Nucleus accumbens (tissue), 56 donors: ENCODE measurements at places on chromosomes 7 and 10.

- no peak for DNase-seq
Measured at GRCh38 chr7:141731476-141732149, 6.5 kb upstream of the SSBP1 start.

- DNase-seq, result peak; percentile 12
Measured at GRCh38 chr10:50653142-50653541, 29.4 kb upstream of the SGMS1 start.

GRCh38 chr7:6026820-6027311 is 4.3 kb upstream of the ANKRD61 start:
- DNase-seq, result no peak

- no peak for DNase-seq
Measured at GRCh38 chr7:6350433-6351058, 78.1 kb upstream of the CYTH3 start.

DNA sequence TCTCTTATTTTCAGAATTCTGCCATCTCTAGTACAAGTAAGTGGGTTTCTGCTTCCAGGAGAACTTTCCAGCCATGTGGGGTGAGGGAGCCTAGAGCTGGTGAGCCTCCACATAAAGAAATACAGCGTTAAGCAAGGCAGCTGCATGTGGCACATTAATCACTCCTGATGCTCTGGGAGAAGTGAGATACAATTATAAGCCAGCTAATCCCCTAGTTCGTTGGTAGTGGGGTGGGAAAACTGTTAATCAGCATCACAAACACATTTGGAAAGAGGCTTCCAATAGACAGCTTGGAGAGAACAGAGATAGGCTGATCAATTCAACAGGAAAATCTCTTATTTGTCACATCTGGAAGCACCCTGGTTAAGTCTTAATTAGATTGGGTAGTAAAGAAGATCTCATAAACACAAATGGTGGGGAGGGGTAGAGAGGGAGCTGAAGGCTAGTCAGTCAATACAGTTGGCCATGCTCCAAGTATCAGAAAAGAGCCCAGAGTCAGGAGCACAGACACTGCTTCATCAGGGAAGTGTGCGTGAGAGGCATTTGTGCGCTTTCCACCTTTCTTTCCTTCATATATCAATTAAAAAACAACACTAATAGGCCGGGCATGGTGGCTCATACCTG is 130.6 kb downstream of the SORCS1 start:
- DNase-seq, result no peak

DNA sequence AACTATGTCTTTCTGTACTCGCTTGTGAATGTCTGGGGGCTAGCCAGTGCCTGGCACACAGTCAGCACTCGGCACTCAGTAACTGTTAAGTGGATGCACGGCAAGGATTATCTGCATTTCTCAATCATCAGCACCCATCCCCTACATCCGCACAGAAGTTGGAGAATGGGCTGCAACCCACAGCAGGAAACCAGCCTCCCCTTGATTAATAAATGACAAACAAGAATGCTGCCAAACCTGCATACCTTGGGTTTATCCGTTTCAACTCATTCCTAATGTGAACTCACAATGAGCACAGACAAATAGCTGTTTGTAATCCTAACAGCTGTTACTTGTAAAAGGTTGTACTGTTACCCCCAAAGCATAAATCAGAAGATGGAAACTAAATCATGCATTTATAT is 28.9 kb downstream of the PPP1R3C start:
- no peak for DNase-seq

DNA sequence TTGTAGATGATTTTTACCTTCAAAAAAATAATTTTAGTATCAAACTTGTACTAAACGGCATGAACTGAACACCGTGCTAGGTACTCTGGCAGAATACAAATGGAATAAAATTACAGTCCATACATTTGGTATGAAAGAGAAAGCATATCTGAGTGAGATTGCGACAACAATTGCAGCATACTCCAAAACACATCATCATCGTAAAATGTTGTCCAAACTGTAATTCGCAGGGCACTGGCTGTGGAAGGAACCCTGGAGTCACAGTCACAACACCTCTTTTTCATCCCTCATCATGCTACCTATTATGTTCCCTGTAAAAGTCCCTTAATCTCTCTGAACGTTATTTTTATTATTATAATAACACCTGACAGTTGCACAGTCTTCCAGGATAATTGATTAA is 13.5 kb downstream of the CREM start:
- no peak for DNase-seq

- no peak for DNase-seq
Measured at GRCh38 chr7:43105521-43106120, 6.8 kb upstream of the HECW1 start.

- DNase-seq, result no peak
Measured at GRCh38 chr10:103382769-103383168, 13.5 kb downstream of the ATP5MK start.

- peak; percentile 78 for DNase-seq
Measured at GRCh38 chr10:102133373-102134195, 744 bp downstream of the PPRC1 start.

DNA sequence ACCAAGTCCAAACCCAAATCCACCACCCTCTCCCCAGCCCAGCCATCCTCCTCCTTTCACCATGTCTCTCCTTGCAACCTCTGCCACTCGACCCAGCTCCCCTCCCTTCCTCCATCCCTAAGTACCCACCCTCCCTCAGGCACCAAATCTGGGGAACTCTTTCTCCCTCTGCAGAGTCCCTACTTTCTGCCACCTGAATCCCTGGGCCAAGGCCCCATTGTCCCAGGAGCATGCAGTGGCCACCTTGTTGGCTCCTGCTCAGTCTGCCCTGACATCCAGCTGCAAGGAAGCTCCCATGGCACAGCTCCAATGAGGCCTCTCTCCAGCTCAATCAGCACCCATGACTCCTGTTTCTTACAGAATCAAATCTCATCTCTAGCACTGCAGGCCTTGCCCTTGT is 5.5 kb upstream of the UNC5B start:
- DNase-seq, result no peak

- no peak for DNase-seq
Measured at GRCh38 chr7:129053938-129054437, 923 bp downstream of the TNPO3 start.

DNA sequence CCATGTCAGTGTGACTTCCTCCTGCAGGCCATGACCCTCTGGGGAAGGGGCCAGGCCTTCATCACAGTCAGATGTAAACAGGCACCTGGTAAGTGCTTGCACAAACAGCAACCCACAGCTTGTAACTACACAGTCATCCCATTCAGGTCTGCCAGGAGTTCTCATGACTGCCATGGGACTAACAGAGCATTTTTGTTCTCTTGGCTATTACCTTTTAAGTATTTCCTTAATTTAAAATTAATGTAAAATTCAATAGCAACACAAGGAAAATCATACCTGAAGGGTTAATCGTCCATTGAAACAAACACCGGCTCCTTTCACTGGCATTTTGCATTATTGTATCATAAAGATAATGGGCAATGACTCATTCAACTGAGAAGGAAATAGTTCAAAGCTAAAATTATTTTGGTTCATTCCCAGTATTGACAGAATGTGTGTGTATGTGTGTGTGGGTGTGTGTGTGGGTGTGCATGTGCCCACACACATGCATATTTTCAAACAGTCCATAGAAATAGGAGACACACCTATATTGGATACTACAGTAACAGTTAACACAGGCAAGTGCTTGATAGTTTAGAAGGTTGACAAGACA is 307.9 kb downstream of the WDR11 start:
- DNase-seq, result no peak

- DNase-seq, result no peak
Measured at GRCh38 chr7:48528646-48529045, 357.4 kb downstream of the ABCA13 start.

- DNase-seq, result no peak
Measured at GRCh38 chr10:76428551-76429367, 997.3 kb downstream of the LRMDA start.

GRCh38 chr7:46450886-46451285 is 529.8 kb upstream of the IGFBP3 start:
- DNase-seq, result no peak

- DNase-seq, result no peak
Measured at GRCh38 chr10:113225364-113225763, 275.3 kb downstream of the TCF7L2 start.

- no peak for DNase-seq
Measured at GRCh38 chr7:91942312-91942711, 1.6 kb downstream of the AKAP9 start.

DNA sequence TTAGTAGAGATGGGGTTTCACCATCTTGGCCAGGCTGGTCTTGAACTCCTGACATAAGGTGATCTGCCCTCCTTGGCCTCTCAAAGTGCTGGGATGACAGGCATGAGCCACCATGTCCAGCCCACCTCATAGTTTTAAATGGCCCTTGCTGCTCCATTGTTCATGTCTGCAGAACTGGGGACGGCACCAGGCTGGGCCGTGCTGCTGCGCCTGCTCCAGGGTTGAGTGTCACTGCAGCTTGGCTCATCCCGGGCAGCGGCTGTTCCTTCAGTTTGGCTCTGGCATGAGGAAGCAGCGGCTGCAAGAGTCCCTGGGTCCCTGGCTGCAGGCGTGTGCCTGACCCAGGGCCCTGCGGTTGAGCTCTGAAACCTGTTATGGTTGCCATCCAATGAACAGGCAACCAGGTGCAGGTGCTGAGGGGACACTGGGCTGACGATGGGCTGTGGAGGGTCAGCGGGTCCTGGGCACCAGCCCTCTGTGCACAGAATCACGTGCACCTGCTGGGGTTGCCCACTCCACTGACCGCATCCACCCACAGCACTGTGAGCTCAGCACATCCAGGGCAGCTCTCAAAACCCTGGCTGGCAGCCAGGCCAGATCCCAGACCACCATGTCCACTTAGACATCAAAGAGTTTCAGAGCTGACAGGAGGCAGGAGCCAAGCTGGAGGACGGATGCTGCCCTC is 70.2 kb upstream of the PPP2R2D start:
- DNase-seq, result no peak
